ENCODE measurements at places on chromosomes 7 and 10.

- no peak for DNase-seq
Observed at GRCh38 chr10:30510184-30510931, 76.4 kb downstream of the MAP3K8 start.

DNA sequence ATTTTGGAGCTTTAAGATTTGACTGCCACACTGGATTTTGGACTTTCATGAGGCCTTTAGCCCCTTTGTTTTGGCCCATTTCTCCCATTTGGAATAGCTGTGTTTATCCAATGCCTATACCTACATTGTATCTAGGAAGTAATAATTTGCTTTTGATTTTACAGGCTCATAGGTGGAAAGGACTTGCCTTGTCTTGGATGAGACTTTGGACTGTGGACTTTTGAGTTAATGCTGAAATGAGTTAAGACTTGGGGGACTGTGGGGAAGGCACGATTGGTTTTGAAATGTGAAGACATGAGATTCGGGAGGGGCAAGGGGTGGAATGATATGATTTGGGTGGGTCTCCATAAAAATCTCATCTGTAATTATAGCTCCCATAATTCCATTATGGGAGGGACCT, 47.6 kb upstream of the PAPSS2 start:
- DNase-seq: no peak

GRCh38 chr10:4137299-4137698, 352.3 kb upstream of the KLF6 start:
- DNase-seq: no peak

GRCh38 chr10:98424295-98425254, 9.6 kb upstream of the PYROXD2 start:
- DNase-seq: no peak

DNA sequence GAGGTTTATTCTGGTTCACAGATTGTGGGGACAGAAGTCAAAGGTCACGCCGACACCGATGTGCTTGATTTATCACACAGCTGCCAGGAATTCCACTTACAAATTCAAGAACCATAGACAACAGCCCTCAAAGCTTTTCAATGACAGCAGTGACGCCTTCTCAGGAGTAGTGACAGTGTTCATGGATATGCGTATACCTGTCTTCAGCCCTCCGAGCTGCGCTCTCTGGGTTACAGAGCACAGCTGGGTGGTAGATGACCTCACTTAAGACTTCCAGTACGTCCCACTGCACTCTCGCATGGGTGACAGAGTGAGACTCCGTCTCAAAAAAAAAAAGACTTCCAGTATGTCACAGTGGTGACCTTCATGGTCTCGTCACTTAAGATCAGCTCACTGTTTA, 108.5 kb downstream of the TCERG1L start:
- no peak for DNase-seq

DNA sequence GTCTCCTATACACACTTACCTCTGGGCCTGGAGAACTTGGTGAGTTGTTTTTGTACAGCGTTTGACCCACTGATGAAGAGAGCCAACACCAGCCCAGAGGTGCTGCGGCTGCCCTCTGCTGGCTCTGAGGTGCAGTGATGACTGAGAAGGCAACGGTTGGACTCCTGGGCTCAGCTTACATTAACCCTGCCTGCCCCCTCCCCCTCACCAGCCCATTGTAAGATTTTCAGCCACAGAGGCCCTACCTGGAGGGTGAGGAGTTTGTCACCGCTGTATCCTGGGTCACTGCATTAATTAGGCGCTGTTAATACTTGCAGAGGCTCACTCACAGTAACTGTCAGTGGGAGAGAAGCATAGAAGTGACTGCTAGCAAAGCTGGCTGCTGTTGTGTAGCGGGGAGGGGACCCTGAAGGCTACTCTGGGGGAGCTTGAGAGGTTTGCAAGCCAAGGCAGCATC, 19.0 kb upstream of the ANKRD2 start:
- peak; percentile 20 for DNase-seq

GRCh38 chr7:140475747-140476333, 3.5 kb downstream of the MKRN1 start:
- no peak for DNase-seq

DNA sequence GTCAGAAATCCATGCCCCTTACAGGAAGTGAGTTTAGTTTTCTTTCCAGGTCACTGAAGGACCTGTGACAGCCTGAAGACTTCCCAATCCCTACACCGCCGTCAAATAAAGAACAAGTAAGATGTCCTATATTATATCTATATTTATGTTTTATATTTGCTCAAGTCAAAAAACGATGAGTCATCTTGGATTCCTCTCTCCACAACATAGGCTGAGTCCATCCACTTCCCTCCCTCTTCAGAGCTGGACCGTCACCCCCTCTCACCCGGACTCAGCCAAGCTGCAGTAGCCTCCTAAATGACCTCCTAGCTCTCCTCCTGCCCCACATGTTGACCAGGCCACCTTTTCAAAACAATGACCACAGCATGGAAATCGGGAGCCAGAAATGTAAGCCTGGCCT, 53.5 kb downstream of the GLI3 start:
- no peak for DNase-seq

DNA sequence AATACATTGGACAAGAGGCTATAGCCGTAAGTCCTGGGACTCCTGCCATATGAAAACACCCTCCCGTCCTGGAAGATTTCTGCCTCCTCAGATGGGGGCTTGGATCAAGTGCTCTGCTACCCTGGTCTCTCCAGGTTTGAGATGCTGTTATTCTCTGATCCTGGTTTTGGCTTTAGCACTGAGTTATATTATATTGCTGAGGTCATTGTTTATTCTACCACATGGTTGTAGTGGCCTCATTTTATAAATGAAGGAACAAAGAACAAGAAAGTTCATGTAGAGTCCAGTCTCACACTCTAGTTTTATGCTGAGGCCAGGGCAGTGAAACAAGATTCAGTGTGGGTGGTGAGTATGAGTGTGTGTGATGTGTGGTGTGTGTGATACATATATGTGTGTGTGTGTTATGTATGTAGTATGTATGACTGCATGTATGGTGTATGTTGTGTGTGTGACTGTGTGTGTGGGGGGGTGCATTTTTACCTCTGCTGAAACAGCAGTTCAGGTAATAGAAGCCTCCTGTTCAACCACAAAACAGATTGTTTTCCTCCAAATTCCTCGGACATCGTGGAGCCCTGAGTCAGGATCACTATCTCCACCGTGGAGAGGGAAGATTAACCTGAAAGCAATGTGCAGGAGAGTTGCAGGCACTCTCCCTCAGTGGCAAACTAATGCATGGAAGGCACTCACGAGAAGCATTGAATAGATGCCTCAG, 80.7 kb downstream of the C7orf25 start:
- DNase-seq: no peak

GRCh38 chr7:32496052-32496813, 944 bp downstream of the AVL9 start:
- DNase-seq: no peak

- DNase-seq: no peak
Observed at GRCh38 chr10:50540069-50540825, 83.5 kb downstream of the SGMS1 start.

- DNase-seq: no peak
Observed at GRCh38 chr10:89589101-89589720, 53.8 kb upstream of the SLC16A12 start.

- DNase-seq: no peak
Observed at GRCh38 chr10:8194050-8194449, 139.6 kb downstream of the GATA3 start.

GRCh38 chr10:31274310-31274709, 44.7 kb upstream of the ZEB1 start:
- no peak for DNase-seq

GRCh38 chr7:128843938-128844621, 13.9 kb downstream of the FLNC start:
- no peak for DNase-seq

DNA sequence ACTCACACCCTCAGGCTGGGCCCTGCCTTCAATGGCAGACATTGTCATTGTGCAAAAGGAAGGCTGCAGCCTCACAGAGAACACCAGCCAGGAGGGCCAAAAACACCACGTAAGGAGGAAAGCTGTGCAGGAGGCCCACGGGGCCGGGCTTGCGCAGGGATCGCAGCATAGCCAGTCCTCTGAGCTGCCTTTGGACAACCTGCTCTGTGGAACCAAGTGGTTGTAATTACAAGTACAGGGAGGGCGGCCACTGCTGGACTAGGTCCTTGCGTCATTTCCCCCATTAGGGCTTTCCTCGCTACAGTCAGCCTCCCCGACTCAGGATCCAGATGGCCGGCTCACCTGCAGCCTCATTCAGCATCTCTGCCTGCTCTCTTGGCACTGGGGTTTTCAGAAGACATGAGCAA, 66.9 kb downstream of the FAM53B start:
- DNase-seq: no peak

- no peak for DNase-seq
Observed at GRCh38 chr7:368651-369475, 78.9 kb downstream of the FOXL3 start.

GRCh38 chr7:134755422-134756022, 23.9 kb upstream of the CALD1 start:
- peak; percentile 3 for DNase-seq

DNA sequence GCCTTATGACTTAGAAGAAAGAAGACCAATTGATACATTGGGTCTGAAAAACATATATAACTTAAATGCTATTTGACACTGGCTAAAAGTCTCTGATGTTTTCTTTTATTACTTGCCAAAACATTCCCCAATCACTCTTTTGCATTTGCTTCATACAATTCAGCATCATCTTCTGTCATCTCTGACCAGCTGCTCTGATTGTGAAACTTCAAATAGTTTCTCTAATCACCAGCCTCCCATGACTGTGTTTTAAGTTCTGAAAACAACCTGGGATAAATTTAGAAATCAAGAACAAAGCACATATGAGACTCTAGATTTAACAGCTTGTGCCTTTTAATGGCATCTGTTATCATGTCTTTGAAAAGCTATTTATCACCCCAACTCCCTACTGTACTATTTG, 208.4 kb upstream of the KCND2 start:
- no peak for DNase-seq

DNA sequence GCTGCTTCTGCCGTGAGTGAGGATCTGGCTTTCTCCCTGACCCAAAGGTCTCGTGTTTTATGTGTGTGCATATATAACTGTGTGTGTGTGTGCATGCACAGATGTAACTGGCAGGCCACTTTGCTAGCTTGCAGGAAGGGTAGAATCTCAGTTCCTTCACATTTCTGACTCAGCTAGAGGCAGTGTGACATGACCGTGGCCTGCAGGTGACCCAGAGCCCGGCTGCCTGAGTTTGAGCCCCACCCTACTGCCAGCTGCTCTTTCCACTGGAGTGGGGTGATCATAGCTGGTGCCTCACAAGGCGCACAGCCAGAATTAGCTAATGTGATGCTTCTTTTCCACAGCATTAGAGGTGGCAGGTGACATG, 9.3 kb upstream of the MYL7 start:
- DNase-seq: no peak

DNA sequence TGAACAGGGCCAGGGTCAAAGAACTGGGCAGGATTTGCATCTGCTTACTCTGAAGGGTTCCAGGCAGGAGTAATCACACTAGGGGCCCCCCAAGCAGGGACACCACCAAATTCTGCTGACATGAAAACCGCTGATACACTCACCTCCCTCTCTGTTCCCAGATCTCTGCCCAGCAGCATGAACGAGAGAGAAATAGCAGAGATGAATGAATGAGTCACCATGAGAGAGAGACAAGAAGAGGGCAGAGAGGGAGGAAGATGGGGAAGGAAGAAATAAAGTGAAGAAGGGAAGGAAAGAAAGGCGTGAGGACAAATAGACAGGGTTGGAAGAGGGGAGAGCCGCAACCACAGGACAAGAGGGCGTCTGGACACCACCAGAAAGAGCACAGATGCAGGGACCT, 285.9 kb upstream of the NEBL start:
- no peak for DNase-seq

DNA sequence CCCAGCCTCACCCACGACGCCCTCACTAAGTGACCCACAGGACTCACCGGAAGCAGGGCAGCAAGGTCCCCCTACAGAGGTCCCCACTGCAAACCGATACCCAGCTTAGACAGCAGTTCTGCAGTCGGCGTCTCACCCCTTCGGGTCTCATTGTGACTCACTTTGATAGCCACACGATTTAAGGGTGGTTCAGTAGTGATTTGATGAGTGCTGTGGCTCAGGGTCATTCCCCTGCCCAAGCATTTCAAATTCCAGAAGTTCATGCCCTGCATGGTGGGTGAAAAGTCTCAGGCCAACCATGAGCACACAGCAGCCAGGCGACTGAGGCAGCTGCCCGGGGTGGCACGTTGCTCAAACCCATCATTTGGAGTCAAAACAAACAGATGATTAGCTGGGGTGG, 93.2 kb downstream of the EGFR start:
- DNase-seq: no peak

- no peak for DNase-seq
Observed at GRCh38 chr10:5611899-5612680, 54.3 kb downstream of the ASB13 start.

DNA sequence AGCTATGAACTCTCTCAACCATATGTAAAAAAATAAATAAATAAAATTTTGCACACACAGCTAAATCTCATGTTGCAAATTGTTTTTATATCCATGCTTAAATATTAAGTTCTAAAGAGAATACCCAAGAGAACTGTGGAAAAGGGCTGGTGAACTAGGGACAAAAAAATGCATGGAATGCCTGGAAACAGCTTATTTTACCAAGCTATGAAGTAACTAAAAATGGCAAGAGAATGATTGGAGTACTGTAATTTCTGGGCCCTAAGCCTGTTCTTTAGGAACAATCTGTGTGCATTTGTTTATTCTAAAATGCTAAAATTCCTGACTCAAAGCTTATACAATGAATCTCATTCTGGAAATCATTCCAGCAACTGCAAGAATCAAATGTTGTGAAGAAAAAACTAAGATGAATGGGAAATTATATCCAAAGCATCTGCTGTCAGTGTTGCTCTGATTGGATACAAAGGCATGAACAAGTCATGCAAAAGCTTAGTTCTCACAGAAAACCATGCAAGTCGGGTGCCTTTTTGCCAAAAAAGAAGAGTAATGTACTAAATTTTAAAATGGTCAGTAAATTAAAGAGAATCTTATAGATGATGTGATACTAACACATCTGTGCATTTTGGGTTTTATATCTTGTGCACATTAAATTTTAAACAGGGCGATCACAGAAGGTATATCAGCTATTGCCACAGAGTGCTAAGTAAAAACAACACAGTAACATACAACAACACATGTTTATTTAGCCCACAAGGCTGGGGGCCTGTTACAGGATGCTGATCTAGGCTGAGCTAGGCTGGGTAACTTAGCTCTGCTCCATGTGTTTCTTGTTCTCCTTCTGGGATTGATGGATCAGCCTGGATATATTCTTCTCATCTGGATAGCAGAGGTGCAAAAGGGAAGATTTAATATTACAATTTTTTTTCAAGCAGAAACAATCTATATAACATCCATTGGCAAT, 453.5 kb upstream of the SEMA3A start:
- DNase-seq: no peak

DNA sequence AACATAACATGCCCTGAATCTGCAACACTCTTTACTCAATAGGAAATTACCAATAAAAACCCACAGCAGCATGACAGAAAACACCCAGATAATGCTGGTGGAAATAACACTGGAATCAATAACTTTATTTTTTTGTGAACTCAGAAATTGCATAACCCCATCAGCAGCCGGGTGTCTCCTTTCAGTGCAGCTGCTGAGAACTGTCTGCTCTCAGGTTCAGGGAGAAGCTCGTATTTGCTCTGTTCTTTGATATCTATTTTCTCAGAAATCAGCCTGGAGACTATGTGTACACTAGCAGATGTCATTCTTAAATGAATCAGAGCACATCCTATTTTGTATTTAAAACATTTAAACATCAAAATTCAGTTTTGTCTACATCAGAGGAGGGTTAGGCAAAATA, 506.0 kb downstream of the POM121L12 start:
- DNase-seq: no peak
